ENCODE measurements at places on chromosomes 6 and 20. TPM values are rescaled to one million over a fixed set of nuclear protein-coding genes. Genes with fewer than 3 reads are reported as not detected.

The SERAC1 gene
- total RNA-seq = 10.7 TPM

The MED20 gene
- 34.3 TPM for total RNA-seq

The GLO1 gene
- total RNA-seq = 89.8 TPM

The LGSN gene
- not detected for total RNA-seq

The CCM2L gene
- 17.3 TPM for total RNA-seq

The GTSF1L gene
- total RNA-seq = not detected

The ZNF343 gene
- 6.5 TPM for total RNA-seq

The HCK gene
- total RNA-seq = not detected

The CST4 gene
- not detected for total RNA-seq

The INSM1 gene
- not detected for total RNA-seq

The TSBP1 gene
- total RNA-seq = not detected

The EEF1A2 gene
- total RNA-seq = 22.0 TPM

The ZNF165 gene
- total RNA-seq = 0.39 TPM

The WFDC12 gene
- not detected for total RNA-seq

The HLA-DPB1 gene
- 10.9 TPM for total RNA-seq

The PXDC1 gene
- 71.8 TPM for total RNA-seq

The MPIG6B gene
- not detected for total RNA-seq

The TCF21 gene
- not detected for total RNA-seq

The KIAA0408 gene
- total RNA-seq = not detected

The TAGAP gene
- under 0.01 TPM for total RNA-seq

The FLOT1 gene
- total RNA-seq = 52.5 TPM

The MOG gene
- not detected for total RNA-seq

The DEFB116 gene
- not detected for total RNA-seq

The ARG1 gene
- total RNA-seq = not detected

The ASIP gene
- total RNA-seq = not detected

The NANP gene
- total RNA-seq = 6.4 TPM

The SEL1L2 gene
- not detected for total RNA-seq

The TMEM217 gene
- total RNA-seq = 11.3 TPM

The HTR1E gene
- not detected for total RNA-seq

The HDGFL1 gene
- total RNA-seq = not detected

The BMP6 gene
- 72.8 TPM for total RNA-seq

The TMEM74B gene
- 0.26 TPM for total RNA-seq

The FILIP1 gene
- 3.8 TPM for total RNA-seq

The GGTLC1 gene
- not detected for total RNA-seq

The LINC00237 gene
- total RNA-seq = under 0.01 TPM

The ZSCAN9 gene
- 6.5 TPM for total RNA-seq

The PACSIN1 gene
- total RNA-seq = not detected

The GSTA1 gene
- total RNA-seq = not detected

The APOM gene
- 0.39 TPM for total RNA-seq

The ZNF831 gene
- under 0.01 TPM for total RNA-seq

The PLCB4 gene
- 2.1 TPM for total RNA-seq

The ASCC3 gene
- total RNA-seq = 32.7 TPM

The OOEP gene
- 0.13 TPM for total RNA-seq

The NKX2-2 gene
- not detected for total RNA-seq

The DSP gene
- total RNA-seq = 42.4 TPM

Data from dermis microvascular lymphatic vessel endothelial cell (primary cell).